ENCODE measurements at places on chromosomes 6 and 20.
A peak's percentile ranks its signal among the peaks of the same experiment; 100 is the strongest.

DNA sequence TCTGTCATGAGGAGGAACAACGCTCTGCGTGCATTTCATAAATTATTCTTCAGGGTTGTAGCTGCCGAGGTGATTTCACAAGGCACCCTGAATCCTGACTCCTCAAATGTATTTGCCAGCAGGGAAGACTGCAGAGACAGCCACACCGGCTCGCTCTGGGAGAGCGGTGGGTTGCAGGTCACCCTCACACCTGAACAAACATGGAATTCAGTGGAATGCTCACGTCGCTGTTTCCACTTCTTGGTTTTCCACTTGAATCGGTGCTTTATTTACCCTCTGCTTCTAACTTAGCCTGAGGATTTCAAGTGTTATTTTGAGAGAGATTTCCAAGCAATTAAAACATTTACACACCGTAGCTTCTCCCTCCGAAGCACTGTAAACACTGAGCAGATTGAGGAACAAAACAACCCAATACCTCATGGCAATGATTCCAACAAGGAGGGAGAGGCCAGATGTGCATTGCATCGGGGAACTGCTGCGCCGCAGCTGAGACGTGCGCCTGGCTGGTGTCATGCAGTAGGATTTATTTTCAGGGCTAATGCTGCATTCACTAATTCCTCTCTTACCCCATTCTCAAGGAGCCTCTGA, 59.5 kb upstream of the GGTLC1 start:
- no peak for DNase-seq

DNA sequence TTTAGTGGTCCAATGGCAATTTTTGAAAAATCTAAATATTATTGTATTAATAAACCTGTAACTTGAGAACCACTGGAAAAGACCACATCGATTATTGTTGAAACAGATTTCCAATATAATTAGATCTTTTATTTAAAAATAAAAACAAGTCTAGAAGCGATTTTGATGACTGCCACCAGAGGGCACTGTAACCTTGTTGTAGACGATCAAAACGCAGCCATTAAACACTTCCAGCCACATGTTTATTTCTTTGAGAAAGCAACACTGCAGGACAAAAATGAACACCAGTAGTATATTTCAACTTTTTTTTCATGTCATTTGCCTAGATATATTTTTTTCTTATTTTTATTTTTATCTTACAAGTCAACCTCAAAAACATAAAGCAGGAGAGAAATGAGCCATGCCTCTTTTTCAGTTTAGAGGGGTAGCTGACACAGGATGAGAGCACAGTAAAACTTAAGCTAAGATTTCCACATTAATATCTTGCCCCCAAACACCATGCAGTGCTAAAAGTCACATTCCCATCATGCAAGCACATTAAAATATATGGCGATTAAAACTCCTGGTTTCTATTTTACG, 115.4 kb downstream of the OPRM1 start:
- DNase-seq: peak; percentile 16

DNA sequence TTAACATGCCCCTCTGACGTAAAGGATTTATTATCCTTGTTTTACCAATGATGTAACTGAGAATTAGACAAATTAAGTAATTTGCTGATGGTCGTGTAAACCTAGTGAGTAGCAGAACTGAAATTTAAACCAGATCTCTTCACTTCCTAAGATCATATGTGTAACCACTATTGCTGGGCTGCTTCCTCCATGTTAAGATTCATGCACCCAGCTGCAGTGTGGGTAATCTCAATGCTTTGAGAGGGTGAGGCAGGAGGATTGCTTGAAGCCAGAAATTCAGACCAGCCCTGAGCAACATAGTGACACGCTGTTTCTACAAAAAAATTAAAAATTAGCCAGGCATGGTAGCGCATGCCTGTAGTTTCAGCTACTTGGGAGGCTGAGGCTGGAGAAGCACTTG, 97.9 kb downstream of the L3MBTL3 start:
- no peak for DNase-seq

DNA sequence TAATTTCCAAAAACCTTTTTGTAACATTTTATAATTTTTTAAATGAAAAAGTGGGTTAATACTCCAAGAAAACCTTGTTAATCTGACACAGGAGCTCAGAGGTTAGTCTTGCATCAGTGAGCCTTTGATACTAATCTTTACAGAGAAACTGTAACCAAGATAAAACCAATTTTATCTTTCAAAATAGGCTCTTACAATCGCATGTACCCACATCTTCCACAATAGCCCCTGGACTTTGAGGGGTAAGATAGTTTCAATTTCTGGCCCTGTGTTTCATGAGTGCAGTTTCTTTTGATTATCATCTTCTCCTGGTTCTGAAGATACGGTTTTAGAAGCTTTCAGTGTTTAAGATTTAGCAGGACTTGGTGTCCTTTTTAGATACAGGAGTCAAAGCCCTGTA, 34.5 kb upstream of the MAS1L start:
- DNase-seq: no peak

DNA sequence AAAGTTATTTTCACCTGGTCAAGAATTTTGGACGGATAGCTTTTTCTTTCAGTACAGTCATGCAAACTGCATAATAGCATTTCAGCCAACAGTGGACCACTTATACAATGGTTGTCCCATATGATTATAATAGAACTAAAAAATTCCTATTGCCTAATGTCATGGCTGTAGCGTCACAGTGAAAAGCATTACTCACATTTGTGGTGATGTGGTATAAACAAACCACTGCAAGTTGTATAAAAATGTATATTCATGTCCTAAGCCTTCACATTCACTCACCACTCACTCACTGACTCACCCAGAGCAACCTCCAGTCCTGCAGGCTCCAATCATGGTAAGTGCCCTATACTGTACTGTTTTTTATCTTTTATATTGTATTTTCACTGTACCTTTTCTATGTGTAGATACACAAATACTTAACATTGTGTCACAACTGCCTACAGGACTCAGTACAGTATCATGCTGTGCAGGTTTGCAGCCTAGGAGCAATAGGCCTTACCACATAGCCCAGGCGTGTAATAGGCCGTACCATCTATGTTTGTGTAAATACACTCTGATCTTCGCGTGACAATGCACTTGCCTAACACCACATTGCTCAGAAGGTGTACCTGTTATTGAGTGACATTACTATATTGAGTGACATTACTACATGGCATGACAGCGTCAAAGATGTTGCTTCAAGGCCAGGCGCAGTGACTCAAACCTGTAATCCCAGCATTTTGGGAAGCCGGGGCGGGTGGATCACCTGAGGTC, 17.9 kb downstream of the ABHD12 start:
- no peak for DNase-seq

DNA sequence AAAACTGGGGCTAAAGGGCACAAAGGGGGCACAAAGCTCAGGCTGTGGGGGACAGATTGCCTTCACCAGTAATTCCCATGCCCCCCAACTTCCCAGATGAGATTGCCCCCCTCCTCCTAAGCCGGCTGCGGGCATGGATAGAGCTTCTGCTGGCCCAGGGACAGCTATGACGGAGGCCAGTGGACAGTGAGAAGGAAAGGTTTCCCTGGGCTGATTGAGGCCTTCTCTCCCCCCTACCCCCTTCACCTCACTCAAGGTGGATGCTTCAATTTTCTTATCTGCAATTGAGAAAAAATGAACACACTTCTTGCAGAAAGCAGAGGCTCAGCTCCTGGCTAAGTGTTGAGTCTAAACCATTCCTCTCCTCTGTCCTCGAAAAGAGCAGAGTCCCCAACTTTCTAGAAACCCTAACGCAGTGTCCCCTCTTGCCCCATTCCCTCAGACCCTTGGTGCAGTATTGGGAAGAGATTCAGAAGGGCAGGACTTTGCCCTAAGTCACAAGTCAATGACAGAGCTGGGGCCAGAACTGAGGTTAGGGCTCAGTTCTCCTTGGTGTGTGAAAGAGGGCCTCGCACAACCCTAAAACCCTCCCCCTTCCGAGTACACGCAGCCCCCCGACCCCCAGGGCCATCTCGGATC, 808 bp downstream of the SDC4 start:
- no peak for DNase-seq

DNA sequence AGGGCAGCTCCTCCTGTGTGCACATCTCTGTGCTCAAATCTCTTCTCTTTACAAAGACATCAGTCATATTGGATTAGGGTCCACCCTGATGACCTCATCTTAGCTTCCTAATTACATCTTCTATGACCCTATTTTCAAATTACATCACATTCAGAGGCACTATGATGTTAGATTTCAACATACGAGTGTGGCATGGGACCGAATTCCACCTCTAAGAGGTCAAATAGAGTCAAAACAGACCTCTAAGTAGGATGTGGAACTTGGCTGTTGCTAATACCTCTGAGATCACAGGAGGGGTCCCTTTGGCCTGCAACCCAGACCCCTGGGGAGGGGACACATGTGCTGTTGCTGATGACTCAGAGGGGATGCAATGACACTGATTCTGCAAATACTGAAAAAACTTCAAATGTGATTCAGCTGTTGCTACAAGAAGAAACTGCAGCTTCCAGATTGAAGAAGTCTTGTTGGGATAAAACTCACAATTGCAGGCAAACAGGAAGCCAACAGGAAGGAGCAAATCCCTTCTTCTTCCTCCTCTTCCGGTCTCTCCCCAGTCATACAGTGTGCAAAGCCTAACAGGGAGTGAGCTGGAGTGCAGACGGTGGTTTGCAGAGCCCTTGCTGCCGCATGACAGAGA, 216.2 kb downstream of the MYLK4 start:
- no peak for DNase-seq

GRCh38 chr6:4672772-4673171, 103.4 kb upstream of the CDYL start:
- no peak for DNase-seq

DNA sequence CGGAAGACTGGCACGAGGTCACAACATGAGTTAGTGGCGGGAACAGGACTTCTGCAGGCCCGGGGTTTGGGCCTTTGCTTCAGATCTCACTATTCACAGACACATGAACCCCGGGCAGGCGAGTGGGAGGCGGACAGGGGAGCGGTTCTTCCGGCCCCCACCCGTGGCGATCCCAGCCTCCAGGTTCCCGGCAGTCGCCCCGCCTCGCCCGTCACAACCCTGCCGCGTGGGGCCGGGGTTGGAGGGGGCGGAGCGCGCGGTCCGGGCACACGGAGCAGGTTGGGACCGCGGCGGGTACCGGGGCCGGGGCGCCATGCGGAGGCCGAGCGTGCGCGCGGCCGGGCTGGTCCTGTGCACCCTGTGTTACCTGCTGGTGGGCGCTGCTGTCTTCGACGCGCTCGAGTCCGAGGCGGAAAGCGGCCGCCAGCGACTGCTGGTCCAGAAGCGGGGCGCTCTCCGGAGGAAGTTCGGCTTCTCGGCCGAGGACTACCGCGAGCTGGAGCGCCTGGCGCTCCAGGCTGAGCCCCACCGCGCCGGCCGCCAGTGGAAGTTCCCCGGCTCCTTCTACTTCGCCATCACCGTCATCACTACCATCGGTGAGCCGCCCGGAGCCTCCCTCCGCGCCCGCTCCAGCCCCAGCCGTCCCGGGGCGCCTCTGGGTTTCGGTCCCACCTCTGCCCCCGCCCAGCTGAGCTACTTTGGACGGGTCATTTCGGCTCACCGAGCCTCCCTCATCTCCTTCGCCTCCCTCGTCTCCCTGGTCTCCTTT, at the start of gene KCNK15:
KCNK15 (plus strand) TSS at position 268 of the 769 bp plus-strand sequence; CDS start at position 314, 46 bp downstream.
- DNase-seq: no peak

- no peak for DNase-seq
Observed at GRCh38 chr20:577167-577791, 32.8 kb downstream of the TCF15 start.

DNA sequence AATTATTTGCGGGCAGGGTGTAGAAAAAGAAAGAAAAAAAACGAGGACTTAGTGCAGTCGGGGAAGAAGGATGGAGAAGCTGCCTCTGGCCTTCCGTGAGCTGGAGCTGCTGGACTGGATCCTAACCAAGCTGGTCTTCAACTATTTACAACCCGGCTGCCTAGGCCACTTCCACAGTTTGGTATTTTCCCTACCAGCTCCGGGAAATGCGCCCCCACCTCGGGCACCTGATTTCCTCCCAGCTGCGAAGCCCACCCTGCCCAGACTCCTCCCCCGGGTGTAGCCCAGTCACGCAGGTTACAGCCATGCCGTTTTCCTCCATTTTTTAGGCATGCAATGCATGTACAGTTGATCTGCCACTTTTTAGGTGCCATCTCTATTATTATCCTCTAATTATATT, 21.2 kb downstream of the THEMIS start:
- DNase-seq: no peak

- no peak for DNase-seq
Observed at GRCh38 chr6:18186033-18186432, 30.8 kb downstream of the KDM1B start.

GRCh38 chr6:81049425-81050042, 702.9 kb downstream of the TENT5A start:
- DNase-seq: no peak

- peak; percentile 50 for DNase-seq
Observed at GRCh38 chr20:59835448-59836395, 97.7 kb downstream of the SYCP2 start.

DNA sequence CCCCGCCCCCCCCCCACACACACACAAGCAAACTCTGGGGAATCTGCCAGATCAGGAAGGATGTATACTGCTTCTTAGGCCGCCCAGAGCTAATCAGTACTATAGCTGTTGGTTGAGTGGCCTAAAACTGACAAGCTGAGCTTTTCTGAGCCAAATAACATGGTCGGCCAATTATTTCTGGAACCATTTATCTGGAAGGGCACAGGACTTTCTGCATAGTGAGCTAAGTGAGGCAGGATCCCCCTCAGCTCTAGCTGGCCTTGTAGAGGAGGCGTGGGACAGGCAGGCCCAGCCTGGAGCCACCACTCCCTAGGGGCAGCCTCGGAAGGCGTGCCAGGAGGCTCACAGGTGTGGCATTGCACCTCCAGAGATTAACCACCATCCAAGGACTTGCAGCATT, 200.1 kb downstream of the TMEM242 start:
- no peak for DNase-seq

- DNase-seq: no peak
Observed at GRCh38 chr6:113221850-113222249, 635.3 kb upstream of the MARCKS start.

DNA sequence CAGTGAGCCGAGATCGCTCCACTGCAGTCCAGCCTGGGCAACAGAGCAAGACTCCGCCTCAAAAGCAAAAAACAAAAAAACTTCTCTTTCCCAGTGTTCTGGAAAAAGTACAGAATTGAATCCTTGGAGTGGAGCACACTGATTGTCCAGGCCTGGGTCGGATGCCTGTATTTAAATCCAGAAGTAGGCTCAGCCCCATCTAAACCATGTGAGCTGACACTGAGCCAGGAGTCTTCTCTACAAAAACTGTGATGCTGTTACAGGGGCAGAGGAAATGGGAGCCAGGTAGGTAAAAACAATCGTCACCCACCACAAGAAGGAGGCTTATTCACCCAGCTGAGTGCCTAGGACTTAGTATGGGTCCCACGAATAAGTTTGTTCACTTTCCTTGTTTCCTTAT, 43.0 kb upstream of the PTPN1 start:
- DNase-seq: no peak

GRCh38 chr6:105806486-105806920, 279.6 kb upstream of the PRDM1 start:
- DNase-seq: no peak

- DNase-seq: no peak
Observed at GRCh38 chr6:130377915-130378314, 12.1 kb downstream of the TMEM200A start.

GRCh38 chr6:135188718-135189117, 7.6 kb downstream of the MYB start:
- no peak for DNase-seq
